ENCODE measurements at places on chromosomes 1 and 21.

- DNase-seq = no peak
Measured at GRCh38 chr1:201660931-201661822, 122.2 kb downstream of the NAV1 start.

- DNase-seq = no peak
Measured at GRCh38 chr1:205058853-205059252, 15.8 kb downstream of the CNTN2 start.

- no peak for DNase-seq
Measured at GRCh38 chr1:203378556-203379245, 27.8 kb upstream of the FMOD start.

DNA sequence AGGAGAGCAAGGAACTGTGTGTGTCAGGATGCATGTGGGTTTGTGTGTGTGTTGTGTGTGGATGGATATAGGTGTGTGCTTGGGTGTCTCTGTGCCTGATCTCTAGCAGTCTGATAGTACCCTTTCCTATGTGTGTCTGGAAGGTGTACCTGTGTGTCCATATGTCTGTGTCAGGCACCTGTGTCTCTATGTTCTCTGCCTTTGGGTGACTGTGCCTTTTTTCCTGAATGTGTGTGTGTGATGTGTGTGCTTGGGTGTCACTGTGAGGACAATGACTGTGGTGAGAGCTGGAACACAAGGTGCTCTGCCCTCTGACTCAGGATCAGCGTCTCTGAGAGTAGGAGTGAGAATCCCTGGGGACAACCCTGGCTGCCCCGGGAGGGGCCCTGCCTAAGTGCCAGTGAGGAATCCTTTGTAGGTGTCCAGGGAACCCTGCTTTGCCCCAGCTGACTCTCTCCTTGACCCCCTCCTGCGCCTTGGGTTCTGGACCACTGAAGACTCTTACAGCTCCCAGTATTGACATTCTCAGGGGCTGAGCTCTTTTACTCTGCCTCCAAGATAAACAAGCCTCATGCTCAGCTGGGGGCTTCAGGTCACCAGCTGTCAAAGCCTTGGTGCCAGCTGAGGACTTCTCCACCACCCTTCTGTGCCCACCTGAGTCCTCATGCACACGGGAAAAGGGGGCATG, 735 bp upstream of the EFNA3 start:
- no peak for DNase-seq

GRCh38 chr1:9561429-9561828, 22.2 kb downstream of the SLC25A33 start:
- DNase-seq = peak; percentile 98

DNA sequence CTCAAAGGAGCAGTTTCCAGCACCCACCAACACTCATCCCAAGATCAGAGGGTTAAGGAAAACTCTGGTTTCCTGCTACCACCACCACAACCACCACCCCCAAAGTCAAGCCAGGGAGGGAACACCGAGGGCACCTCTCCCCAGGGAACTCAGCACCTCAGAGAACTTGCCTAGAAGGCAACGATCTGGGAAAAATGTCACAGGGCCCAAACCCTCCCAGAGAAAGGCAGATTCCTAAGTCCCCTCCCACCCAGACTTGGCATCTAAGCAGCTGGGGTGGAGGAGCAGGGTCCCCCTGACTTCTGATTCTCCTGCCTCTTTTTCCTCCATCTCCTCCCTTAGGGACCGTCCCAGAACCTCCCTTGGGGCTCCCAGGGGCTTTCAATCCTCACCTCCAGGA, 10.6 kb downstream of the KANK4 start:
- no peak for DNase-seq

DNA sequence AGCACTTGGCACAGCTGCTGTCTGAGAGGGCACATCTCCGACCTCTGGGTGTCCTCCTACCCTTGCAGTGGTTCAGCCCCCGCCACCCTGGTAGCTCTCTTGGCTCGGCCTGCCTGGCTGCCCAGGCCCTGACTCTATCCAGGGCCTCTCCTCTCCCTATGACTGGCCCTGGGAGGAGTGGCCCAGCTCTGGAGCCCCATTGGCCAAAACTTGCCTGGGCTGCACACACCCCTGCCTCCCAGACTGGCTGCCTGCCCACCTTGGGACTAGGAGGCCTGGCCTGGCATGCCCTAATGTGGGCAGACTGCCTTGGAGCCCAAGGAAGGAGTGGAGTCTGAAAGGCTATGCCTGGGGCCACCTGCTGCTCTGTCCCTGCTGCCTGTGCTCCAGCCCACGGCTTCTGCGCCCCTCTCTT, 33.6 kb downstream of the ACOT11 start:
- DNase-seq = peak; percentile 88

DNA sequence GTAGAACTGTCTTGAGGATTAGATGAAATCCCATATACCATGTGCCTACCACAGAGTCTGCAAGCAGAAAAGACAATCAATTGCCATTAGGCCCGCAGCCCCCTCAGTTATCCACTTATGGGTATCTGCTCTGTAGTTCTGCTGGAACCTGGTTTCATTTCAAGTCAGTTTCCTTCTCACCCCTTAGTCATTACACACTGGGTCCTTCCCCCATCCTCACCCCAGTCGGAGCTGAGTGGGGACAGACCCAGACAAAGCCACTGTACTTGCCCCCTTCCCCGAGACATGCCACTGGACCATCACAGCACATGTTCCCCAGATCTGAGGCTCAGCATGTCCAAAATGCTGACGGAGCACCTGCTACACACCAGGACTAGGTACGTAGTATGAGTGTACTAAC, 21.2 kb downstream of the PGLYRP3 start:
- no peak for DNase-seq

DNA sequence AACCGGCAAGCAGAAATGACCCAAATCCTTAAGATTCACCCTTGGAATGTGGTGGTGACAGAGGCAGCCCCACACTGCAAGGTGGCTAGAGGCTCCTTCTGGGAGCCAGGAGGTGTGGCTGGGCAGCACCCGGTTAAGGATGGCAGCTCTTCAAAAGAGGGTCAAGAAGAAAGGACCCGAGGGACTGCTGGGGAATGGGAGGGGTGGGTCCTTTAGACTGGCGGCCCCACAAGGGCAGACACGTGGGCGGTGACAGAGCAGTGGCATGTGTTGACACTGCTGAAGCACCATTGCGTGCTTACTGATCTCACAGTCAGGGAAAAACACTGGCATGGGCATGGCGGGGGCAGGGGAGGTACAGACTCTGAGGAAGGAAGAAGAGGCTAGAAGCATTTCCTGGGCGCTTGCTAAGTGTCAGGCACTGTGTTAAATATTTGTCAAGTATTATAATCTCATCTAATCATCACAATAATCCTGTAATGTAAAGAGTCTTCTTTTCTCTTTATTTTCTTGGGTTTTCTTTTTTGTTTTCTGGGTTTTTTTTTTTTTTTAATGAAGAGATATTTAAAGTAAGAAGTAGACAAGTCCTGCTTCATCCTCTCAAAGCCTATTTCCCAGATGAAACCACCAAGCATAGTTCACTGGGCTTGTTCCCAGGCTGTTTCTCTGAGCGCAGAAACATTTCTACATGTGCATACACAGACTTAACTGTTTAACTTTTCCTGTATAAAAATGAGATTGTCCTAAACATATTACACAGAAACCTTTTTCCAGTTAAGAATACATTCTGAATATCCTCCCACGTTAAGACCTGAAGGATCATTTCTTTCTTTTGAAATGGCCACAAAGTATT, 165.8 kb upstream of the EDN2 start:
- DNase-seq = no peak

- peak; percentile 35 for DNase-seq
Measured at GRCh38 chr1:110312188-110313121, 26.7 kb upstream of the RBM15 start.

- no peak for DNase-seq
Measured at GRCh38 chr1:55981010-55981650, 598.2 kb downstream of the PLPP3 start.

Data from retinal pigment epithelial cell (primary cell).